Purkinje cell (primary cell): ENCODE measurements at places on chromosomes 5 and 9. TPM values are rescaled to one million over a fixed set of nuclear protein-coding genes. Genes with fewer than 3 reads are reported as not detected.

The NEK6 gene
- polyA plus RNA-seq, result 1.5 and 2.8 TPM in 2 replicates

The COL23A1 gene
- polyA plus RNA-seq, result 0.81 and 2.1 TPM in 2 replicates

The NTNG2 gene
- polyA plus RNA-seq, result 0.13 and 0.28 TPM in 2 replicates

The ENTREP1 gene
- polyA plus RNA-seq, result 3.5 and 6.7 TPM in 2 replicates

The SETD9 gene
- polyA plus RNA-seq, result 0.91 and 7.0 TPM in 2 replicates

The LCN15 gene
- polyA plus RNA-seq, result not detected in 2 replicates

The ANKRD33B gene
- polyA plus RNA-seq, result 4.2 TPM in 2 replicates

The CA9 gene
- polyA plus RNA-seq, result not detected in 2 replicates

The SPINK4 gene
- not detected in 2 replicates for polyA plus RNA-seq

The CFAP77 gene
- not detected in 2 replicates for polyA plus RNA-seq

The QRFP gene
- not detected in 2 replicates for polyA plus RNA-seq

The PBX3 gene
- 13.0 and 14.4 TPM in 2 replicates for polyA plus RNA-seq

The TXNDC8 gene
- polyA plus RNA-seq, result not detected in 2 replicates

The ATP10B gene
- polyA plus RNA-seq, result 7.3 and 9.2 TPM in 2 replicates

The F2R gene
- polyA plus RNA-seq, result 0.20 TPM in 1 of 2 replicates, not detected in the other

The NFIB gene
- 16.4 and 24.5 TPM in 2 replicates for polyA plus RNA-seq

The UAP1L1 gene
- polyA plus RNA-seq, result not detected in 2 replicates

The SPATA31E1 gene
- polyA plus RNA-seq, result not detected in 2 replicates

The TMEM215 gene
- 0.69 TPM in 1 of 2 replicates, not detected in the other for polyA plus RNA-seq

The SPINK7 gene
- not detected in 2 replicates for polyA plus RNA-seq

The MCTP1 gene
- 8.5 and 27.0 TPM in 2 replicates for polyA plus RNA-seq

The PCDH12 gene
- 0.03 TPM in 1 of 2 replicates, not detected in the other for polyA plus RNA-seq

The DIMT1 gene
- 62.4 and 65.7 TPM in 2 replicates for polyA plus RNA-seq

The ABHD17B gene
- 35.0 and 52.4 TPM in 2 replicates for polyA plus RNA-seq

The TRIP13 gene
- 5.2 TPM in 1 of 2 replicates, not detected in the other for polyA plus RNA-seq

The PKD2L2 gene
- polyA plus RNA-seq, result 1.3 TPM in 1 of 2 replicates, not detected in the other

The CATSPER3 gene
- polyA plus RNA-seq, result not detected in 2 replicates

The DOLK gene
- polyA plus RNA-seq, result 16.7 and 20.3 TPM in 2 replicates

The SLC36A2 gene
- polyA plus RNA-seq, result not detected in 2 replicates

The IFNA10 gene
- polyA plus RNA-seq, result not detected in 2 replicates

The PCDHA9 gene
- 0.07 and 0.16 TPM in 2 replicates for polyA plus RNA-seq

The EIF4E1B gene
- polyA plus RNA-seq, result not detected in 2 replicates

The FYB1 gene
- polyA plus RNA-seq, result 0.87 TPM in 1 of 2 replicates, not detected in the other

The CRB2 gene
- polyA plus RNA-seq, result not detected in 2 replicates

The DPYSL3 gene
- polyA plus RNA-seq, result 2.9 and 5.2 TPM in 2 replicates

The KIAA0825 gene
- 9.3 and 15.3 TPM in 2 replicates for polyA plus RNA-seq

The IL13 gene
- not detected in 2 replicates for polyA plus RNA-seq

The SLC6A7 gene
- 0.65 TPM in 1 of 2 replicates, not detected in the other for polyA plus RNA-seq

The CDH6 gene
- polyA plus RNA-seq, result 14.3 and 22.3 TPM in 2 replicates

The PDCD1LG2 gene
- 0.71 TPM in 1 of 2 replicates, not detected in the other for polyA plus RNA-seq

The ADAMTSL2 gene
- 0.52 TPM in 1 of 2 replicates, not detected in the other for polyA plus RNA-seq

The PCDHGA2 gene
- 1.9 TPM in 1 of 2 replicates, not detected in the other for polyA plus RNA-seq

The TSSK1B gene
- polyA plus RNA-seq, result not detected in 2 replicates

The IFNB1 gene
- polyA plus RNA-seq, result not detected in 2 replicates

The KCNN2 gene
- polyA plus RNA-seq, result 38.7 and 43.6 TPM in 2 replicates

The SLC2A6 gene
- polyA plus RNA-seq, result 11.9 TPM in 2 replicates

The CCT5 gene
- polyA plus RNA-seq, result 218 and 248 TPM in 2 replicates
